AG04450 (cell line): ENCODE measurements at places on chromosomes 4 and X.

- DNase-seq = no peak
Observed at GRCh38 chr4:1196421-1197183, 24.2 kb upstream of the SPON2 start.

DNA sequence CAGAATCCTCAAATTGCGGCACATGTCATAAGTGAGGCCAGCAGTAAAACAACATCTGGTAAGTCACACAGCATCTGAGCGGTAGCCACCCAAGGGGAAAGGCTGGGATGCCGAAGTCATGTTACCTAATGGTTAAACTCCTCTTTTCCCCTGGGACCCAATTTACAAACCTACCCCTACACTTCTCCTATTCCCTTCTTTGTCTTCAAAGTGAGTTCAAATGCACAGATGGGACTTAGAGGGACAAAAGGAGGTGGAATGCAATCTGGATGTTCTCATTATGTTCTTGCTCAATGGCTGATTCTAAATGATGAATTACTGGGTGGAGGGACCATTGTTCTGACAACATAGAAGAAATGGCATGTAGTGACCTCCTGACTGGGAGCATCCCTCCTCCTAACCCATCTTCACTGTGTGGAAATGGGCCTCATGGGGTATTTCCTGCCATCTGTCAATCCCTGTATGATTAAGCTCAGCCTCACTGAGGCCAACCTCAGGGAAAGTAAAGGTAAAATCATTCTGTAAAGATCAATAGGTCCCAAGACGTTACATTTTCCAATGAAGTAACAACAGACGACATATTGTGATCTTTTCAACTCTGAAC lies 8.5 kb downstream of the CD40LG start:
- no peak for DNase-seq

DNA sequence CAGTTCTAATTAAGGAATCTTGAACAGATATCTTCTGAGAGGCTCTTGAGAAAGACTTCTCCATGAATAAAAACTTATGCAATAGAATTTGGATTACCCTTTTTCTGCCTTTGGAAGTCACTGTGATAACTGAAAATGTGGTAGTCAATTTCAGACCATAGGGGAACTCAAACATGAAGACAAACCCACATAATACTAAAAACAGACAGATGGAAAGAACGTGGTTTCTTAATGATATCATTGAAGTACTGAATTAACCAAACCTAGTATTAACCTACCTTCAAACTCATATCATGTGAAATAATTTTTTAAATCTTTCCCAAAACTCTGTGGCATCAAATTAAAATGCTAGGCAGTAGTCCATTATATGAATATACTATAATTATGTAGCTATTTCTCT lies 153.5 kb downstream of the CAMK2D start:
- no peak for DNase-seq

DNA sequence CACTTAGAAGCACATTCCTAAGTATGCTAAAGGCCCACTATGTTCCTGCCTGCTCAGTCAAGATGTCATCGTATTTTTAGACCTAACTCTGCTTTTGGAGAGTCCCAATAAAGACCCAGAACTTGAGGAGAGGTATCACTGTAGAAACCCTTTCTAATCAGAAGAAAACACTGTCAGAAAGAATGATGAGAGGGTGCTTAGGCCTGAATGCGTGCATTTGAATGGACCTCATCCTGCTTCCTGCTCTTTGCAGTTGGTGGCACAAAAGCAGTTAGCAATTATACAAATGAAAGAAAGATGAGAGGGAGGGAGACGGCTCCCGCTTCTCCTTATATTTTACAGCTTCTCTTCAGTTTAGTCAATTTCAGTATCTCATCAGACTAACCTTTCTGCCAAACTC lies 987.2 kb downstream of the CCSER1 start:
- no peak for DNase-seq

DNA sequence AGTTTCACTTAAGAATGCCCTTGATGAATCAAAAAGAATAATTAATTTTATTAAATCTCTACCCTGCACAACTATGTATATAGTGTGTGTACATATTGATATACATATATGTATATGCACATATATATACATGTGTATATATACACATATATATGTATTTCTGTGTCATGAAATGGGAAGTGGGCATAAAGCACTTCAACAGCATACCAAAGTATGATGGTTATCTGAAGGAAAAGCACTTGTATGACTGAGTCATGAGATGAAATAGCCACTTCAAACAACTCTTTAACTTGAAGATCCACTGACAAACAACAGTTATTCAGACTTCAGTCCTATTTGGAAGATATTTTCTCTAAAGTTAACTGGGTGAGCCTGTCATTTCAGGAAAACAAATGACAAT lies 16.3 kb downstream of the RNF128 start:
- no peak for DNase-seq

- no peak for DNase-seq
Observed at GRCh38 chr4:39255871-39256270, 73.5 kb downstream of the WDR19 start.

DNA sequence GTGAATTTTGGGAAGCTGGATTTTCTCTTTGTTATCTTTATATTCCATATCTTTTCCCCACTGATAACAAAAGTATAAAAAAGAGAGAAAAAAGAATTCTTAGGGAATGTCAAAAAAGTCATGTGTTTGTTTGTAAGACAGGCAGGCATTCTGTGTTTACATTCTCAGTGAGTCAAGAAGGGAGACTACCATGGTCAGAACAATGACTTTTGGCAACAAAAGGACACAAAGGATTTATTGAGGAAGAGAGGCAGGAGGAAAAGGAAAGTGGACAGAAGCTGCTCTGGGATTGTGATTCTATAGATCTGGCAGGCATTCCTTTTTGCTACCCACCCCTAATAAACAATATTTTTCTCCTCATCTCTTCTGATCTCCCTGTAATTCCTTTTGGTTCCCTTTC lies 5.9 kb upstream of the ANK2 start:
- DNase-seq = no peak

GRCh38 chr4:169089004-169089403 lies 78.9 kb upstream of the CBR4 start:
- no peak for DNase-seq

GRCh38 chr4:53695540-53696463 lies 104.5 kb upstream of the LNX1 start:
- DNase-seq = no peak
